ENCODE measurements at places on chromosomes 4 and X.

DNA sequence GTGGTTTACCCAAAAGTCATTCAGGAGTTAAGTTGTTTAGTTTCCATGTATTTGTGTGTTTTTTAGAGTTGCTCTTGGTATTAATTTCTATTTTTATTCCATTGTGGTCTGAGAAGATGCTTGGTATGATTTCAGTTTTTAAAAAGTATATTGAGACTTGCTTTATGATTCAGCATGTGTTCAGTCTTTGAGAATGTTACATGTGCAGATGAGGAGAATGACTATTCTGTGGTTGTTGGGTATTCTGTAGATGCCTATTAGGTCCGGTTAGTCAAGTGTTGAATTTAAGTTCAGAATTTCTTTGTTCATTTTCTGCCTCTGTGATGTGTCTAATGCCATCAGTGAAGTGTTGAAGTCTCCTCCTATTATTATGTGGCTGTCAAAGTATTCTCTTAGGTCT lies 249.4 kb downstream of the ARHGAP10 start:
- DNase-seq = no peak

DNA sequence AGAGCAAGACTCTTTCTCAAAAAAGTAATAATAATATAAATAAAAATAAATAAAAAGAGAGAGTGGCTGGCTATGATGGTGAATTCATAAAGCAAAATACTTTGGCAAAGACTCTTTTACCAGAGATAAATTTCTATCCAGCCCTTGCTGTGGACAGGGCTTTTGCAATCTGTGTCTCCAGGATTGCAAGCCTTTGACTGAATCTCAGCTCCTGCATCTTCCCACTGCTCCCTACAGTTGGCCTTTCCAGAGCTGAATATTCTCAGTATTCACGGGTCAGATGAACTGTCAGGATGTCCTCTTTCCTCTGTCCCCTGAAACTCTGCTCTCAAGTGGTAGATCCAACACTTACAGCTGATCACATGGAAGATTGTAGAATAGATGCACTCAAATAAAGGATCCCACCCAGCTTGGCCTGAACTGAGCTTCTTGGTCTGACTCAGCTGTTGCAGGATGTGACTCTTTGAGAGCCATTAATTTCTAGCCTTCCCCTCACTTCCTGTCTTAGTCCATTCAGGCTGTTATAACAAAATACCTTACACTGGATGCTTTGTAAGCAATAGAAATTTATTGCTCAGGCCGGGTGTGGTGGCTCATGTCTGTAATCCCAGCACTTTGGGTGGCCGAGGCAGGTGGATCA lies 123.4 kb upstream of the GUCY1A1 start:
- no peak for DNase-seq

GRCh38 chrX:37993837-37994619 lies 12.3 kb upstream of the SYTL5 start:
- no peak for DNase-seq

DNA sequence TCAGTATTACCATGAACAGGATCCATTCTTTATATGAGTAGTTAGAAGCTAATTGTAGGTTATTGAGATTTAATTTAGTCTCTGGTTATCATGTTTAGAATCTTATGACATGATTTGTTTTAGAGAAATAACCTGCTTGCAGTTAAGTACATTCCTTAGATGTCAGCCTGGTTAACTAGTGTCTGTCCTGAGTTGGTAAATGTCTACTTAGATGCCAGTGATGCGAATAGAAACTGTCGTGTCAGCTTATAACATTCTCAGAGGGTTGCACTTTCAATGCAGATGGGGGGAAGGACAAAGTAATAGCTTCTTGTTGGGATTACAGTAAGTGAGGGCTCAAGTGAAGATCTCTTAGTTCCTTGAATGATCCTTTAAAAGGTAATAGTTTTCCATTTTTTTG lies 227.8 kb upstream of the SPRY1 start:
- DNase-seq = no peak

- DNase-seq = no peak
These were observed 135.4 kb upstream of the GNPDA2 start for GRCh38 chr4:44861756-44862155.

DNA sequence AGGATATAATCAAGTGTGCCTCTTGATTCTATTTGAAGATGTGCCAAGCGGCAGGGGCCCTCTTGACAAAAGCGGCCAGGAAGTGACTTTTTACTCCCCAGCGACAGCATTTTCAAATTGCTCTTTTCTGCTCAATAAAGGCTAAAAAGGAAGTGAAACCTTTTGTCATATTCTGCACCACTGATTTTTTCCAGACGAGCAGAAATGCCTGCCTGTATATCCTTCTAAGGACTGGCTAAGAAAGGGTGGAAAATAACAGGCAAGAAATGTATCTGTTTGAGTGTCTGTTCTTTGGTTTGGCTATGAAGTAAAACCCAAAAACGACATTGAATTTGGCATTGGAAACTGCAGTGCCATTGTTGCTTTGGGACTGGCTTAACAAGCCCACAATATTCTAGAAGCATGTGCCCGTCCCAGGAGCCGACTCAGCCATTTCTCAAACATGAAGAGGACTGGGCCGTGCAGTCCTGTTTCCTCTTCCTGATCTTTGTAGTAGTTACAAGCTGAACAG lies 25.4 kb downstream of the TMSB4X start:
- peak; percentile 55 for DNase-seq

GRCh38 chr4:55931043-55931442 lies 17.7 kb upstream of the CEP135 start:
- no peak for DNase-seq

DNA sequence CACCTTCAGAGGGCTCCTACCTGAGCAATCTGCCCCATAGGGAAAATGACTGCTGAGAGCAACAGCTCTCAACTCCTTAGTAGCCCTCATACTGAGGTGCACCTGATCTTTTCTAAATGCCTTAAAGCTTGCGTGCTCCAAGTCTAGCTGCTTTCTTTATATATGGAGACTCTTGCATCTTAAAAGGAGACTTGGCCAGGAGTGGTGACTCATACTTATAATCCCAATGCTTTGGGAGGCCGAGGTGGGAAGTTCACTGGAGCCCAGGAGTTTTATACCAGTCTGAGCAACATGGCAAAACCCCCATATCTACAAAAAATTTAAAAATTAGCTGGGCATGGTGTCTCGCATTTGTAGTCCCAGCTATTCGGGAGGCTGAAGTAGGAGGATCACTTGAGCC lies 78.1 kb upstream of the TRIM2 start:
- no peak for DNase-seq

- DNase-seq = peak; percentile 56
These were observed 5.1 kb upstream of the GABRQ start for GRCh38 chrX:152632445-152633097.

DNA sequence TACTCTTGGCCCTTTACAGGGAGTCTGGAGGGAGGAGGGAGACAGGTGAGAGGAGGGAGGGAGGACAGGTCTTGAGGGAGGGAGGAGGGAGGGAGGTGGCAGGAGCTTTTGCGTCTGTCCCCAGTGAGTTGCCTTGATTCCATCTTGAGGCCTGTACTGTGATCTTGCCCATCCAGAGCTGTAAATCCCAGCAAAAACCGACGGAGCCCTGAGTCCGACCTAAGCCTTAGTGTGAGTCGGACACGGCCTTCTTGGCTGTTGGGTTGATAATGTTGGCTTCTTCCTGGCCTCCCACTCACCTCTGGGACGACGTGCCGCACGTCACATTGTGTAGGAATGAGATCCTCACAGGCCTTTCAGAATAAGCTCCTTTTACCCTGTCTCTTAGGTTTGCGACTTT lies 72.5 kb downstream of the RGS12 start:
- DNase-seq = no peak

DNA sequence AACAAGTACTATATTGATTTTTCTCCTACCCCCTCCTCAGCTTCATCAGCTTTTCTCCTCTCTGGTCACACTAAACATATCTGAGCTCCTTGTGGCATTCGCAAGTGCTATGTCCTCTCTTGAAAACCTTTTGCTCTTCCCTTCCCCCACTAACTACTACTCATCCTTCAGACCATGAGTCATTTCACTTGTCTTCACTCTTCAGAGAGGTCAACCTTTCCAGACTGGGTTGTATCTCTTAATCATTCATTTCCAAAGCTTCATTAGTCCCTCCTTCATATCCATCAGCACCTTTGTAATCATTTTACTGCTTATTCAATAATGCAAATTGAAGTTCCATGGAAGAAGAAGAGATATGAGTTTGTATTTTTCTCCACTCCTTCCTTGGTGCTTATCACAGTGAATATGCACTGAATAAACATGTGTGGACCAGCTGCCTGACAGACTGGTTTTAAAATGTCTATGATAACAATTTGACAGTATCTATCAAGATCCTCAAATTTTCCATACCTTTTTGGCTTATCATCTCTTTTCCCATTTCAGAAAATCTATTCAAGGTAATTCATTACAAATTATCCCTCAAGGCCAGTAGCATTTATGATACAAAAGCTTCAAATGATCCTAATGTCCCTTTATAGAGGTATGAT lies 28.4 kb downstream of the DDX60L start:
- no peak for DNase-seq

- DNase-seq = no peak
These were observed 60.7 kb upstream of the MXRA5 start for GRCh38 chrX:3407121-3407520.

DNA sequence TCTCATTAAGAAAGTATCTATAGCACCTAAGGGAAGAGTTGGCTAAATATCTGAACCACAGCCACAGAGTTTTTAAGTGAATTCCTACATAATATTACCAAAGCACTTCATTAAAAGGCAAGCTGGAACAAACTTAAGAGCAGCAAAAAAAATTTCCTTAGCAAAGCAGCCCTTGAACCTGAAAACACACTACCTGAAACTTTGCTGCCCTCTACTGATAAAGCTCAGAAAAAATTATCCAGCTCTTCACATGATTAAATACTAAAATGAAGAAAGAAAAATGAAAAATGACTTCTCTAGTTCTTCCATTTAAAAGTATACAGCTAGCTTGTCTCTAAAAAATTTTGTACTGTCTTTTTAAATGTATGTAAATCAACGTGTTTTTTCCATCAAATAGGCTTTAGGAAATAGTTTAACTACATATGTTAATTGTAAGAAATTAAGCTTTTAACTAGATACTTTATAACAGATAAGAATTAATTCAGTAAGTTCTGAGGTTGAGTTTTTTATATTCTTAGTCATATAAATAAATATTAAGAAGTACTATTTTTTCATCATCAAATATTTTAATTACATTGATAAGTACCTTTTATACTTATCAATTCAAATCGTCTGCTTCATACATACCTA lies 156.1 kb downstream of the STPG2 start:
- no peak for DNase-seq

DNA sequence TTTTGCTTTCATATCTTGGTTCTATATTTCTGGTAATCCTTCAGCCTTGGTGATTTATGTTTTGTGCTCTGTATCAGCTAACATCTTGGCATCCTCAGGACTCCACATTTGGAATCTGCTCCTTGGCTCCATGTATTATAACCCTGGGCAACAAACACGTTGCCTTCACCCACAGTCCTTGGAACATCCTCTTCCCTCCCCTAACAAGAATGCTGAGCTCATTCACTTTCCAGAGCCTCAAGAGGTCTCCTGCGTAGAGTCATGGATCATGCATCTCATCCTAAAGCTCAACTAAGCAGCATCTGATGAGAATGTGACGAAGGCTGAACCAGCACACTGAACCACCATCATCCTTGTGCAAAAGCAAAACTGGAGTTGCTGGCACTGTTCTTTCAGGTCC lies 60.5 kb upstream of the C1GALT1C1 start:
- DNase-seq = no peak

DNA sequence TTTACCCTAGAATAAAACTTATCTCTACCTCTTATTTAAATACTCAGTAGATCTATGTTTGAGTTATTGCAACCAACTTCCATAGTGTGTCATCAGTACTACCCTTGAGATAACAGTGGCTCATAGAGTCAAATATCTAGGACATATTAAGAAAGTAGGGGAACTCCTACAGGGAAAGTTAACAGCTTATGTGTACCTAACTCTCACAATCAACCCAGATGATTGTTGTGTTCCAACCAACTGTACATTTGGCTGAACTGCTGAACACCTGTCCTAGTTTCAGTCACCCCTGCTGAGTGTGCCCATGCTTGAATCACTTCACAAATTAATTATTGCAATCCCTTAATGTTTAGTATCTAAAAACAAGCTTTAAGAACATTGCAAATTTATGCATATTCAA lies 244.2 kb upstream of the GRID2 start:
- DNase-seq = no peak

DNA sequence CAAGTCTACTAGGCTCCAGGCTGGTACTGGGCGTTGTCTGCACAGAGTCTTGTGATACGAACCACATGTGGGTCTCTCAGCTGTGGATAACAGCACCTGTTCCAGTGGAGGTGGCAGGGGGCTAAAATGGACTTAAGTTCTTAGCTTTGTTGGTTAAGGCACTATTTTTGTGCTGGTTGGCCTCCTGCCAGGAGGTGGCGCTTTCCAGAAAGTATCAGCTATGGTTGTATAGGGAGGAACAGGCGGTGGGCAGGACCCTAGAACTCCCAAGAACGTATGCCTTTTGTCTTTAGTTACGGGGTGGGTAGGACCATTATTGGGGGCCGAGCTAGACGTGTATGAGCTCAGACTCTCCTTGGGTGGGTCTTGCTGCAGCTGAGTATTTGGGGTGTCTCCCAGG lies 1138.4 kb downstream of the PCDH19 start:
- no peak for DNase-seq

- no peak for DNase-seq
These were observed 233.2 kb downstream of the PTTG2 start for GRCh38 chr4:38193236-38193863.

DNA sequence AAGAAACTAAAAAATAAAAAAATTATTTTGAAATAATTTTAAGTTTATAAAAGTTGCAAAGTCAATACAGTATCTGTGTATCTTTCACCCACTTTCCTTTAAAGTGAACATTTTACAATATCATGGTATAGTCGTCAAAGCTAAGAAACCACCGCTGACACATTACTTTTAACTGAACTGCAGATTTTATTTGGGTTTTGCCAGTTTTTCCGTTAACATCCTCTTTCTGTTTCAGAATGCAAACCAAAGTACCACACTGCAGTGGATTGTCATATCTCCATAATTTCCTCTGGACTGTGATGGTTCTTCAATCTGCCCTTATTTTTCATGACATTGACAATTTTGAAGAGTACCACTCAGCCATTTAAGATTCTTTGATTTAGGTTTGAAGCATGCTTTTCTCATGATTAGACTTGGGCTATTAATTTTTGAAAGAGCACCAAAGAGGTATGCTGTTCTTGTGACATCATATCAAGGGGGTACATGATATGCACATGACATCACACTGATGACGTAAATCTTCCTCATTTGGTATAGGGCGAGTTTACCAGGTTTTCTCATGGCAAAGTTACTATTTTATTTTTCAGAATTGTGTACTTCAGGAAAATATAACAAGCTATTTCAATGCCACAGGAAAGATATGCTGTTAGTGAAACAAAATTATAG lies 3.6 kb upstream of the CXCL1 start:
- no peak for DNase-seq

- DNase-seq = no peak
These were observed 81.5 kb downstream of the SORCS2 start for GRCh38 chr4:7273738-7274297.

GRCh38 chrX:3443184-3443583 lies 96.7 kb upstream of the MXRA5 start:
- no peak for DNase-seq

- no peak for DNase-seq
These were observed 54.5 kb downstream of the CLDN34 start for GRCh38 chrX:10021461-10022272.

Measured in activated CD4-positive, alpha-beta T cell treated with anti-CD3 and anti-CD28 coated beads for 48 hours (primary cell).